GDM1 (cell line): ENCODE measurements at places on chromosomes 3 and 15.

DNA sequence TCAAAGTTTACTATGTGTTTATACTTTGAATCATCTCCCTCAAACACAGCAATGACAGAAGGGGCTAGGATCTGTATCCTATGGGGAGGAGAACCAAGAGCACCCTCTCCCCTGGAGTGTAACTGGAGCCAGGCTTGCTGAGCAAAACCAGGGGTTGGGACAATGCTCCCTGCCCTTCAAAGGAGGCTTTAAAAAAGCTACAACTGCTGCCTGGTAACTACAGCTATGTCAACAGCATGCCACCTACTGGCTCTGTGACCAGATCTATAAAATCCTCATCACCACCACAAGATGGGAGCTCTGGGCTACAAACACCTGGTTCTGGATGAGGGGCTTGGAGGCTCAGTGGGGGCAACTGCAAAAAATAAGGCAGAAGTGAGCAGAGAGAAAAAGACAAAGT is 61.9 kb downstream of the ANO10 start:
- DNase-seq, result no peak

DNA sequence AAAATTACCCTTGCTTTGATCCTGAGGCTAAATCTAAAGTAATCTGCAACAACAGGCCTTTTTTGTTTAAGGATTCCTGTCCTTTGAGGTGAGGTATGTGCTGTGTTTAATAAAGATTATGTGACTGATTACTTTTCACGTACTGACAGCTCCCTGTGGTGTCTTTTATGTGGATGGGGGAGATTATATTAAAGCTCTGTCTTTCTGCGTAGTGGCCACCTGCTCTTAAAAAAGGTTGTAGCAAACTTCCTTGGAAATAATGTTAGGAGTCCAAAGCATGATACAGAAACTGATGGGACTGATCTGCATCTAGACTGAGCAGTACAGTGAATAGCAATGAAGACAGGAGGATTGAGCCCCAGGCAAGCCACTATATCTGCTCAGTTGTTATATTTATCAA is 453.0 kb upstream of the GOLIM4 start:
- DNase-seq, result no peak

GRCh38 chr15:69997813-69998212 is 99.9 kb downstream of the TLE3 start:
- DNase-seq, result no peak

GRCh38 chr15:47762621-47763020 is 45.3 kb downstream of the SEMA6D start:
- no peak for DNase-seq

DNA sequence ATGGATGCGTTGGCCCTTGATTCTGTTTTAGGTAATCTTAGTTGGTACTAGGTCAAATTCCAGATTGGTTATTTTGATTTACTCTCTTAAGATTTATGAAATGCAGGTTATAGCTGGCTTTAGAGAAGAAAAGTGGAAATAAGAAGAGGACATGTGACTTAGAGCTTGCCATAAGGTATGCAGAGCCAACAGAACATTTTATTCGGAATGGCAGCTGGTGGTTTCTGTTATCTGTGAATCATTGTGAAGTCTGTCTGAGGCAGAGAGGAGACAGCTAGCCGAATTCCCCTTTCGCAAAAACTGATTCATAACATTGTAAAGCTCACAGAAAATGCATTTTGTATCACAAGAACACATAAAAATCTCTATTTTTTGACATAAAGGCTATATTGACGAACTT is 82.1 kb downstream of the FILIP1L start:
- DNase-seq, result no peak
